ENCODE measurements at places on chromosomes 12 and 14. TPM values are rescaled to one million over a fixed set of nuclear protein-coding genes. Genes with fewer than 3 reads are reported as not detected.

DNA sequence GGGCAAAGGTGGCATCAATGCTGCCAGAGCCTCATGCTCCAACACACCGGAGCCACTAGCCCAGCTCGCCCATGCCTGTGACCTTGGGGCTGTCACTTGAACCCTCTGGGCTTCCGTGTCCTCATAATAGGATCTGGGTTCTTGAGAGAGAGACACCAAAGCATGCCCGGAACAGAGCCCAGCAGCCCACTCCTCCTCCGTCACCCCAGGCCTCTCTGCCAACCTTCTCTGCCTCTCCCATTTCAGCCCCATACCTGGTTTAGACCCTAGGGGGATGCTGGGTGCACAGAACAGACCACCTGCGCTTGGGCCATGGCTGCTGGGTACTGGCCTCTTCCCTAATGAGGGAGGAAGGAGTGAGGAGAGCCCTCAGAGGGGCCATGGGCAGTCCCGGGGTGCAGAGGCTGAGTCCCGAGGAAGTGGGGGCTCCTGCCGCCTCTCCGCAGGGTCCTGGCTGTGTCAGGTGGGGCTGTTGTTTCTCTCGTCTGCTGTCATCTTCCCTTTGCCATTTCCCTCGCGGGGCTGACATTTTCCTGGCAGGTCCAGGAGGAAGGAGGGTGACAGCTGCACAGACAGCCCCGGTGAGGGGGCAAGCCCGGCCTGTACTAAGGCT is 172.4 kb upstream of the RTL1 start:
- DNase-seq: peak; percentile 40

DNA sequence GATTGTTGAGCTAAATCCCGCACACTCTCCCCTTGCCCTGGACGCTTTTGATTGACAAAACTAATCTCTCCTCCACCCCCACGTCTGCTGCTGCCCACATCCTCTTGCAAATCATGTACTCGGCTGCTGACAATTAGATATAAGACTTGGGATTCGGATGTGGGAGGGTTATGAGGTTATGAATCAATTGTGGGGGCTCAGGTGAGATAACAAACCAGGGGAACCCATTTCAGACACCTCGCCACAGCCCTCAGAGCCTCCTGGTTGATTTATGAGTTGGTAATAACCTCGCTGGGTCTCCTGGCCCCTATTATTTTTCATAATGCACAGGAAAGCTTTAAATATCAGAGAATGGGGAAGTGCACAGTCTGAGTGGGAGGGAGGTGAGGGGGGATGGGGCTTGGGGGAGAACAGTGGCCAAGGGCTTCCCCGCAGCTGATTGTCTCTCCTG is 449.9 kb downstream of the DPF3 start:
- DNase-seq: peak; percentile 82

DNA sequence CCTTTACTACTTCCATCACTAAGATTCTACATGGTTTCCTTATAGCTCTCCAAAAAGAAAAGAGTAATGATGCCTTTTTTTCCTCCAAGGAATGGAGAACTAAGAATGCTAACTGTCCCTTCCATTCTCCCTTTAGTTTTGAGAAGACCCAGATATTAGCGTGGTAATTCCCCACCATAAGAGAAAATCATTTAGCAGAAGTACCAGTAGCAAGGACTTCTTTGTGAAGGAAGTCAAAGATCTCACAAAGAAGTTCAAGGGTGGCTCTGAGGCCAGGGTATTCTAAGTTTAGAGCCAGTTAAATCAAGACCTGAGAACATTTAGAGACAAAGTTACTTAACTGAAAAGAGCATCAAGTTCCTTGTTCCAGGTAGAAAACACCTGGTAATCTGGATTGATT is 7.3 kb downstream of the USP15 start:
- DNase-seq: no peak

DNA sequence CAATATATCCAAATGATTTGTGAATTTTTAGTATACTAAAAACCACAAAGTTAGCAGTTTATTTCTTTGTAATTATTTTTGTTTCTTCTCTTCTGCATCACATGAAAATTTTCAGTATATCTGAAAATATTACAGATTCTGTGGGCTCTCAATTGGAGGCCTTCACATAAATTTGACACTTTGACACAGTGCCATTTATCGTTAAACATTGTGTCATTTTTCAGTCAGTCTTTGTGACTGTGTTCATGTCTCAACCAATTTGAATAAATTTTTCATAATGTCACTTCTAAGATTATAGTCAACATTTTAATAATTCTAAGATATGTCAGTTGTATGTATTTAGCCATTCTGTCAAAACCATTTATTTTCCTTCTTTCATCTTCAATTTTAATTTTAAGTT is 1303.0 kb downstream of the LRFN5 start:
- DNase-seq: no peak

GRCh38 chr12:62934799-62935674 is at the start of gene PPM1H:
PPM1H (minus strand) TSS chr12:62935150; CDS start chr12:62934736, 414 bp downstream.
- DNase-seq: peak; percentile 54

- DNase-seq: no peak
These were observed at the start of gene GPR132 for GRCh38 chr14:105065280-105066228. GPR132 (minus strand) TSS chr14:105065430; CDS start chr14:105055420, 10,010 bp downstream.

DNA sequence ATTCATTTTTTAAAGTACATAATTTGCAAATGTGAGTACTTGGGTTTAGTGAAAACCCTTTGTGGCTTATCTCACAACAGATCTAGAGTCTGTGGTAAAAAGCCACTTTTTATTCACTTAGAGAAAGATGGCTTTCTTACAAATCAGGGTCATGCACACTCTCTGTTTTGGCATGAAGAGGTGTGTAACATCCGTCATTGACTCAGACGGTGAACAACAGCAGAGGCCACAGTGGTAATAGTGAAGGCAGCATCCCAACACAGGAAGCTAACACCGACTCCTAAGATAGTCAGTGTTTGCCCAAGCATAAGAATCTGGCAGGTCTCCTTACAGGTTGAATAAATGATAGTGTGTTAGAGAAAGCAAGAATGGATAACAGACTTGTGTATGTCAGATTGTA is 593.0 kb downstream of the SOX5 start:
- DNase-seq: no peak

DNA sequence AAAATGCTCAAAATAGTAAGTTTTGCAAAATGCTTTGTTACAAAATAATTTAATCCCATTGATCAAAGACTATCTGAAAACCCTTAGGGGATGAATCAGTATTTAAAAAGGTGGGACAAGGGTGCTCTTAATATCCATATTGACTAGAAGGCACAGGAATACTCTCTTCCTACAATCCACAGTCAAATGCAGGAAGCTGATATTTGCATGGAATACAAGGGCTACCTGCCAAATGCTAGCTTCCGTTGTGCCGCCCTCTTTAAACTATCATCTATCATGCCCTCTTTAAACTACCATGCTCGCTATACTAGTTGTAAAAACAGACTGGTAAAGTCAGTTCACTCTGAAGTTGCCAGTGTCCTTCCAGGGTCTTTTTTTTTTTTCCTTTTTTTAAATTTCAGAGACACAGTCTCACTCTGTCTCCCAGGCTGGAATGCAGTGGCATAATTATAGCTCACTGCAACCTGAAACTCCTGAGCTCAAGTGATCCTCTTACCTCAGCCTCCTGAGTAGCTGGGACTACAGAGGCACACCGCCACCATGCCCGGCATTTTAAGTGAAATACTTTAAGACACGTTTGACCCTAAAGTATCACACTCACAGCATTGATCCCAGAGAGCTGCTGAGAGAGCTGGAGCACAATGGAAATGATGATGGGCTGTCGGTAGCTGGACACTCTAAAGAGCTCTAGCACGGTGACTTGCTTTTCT is 6.7 kb downstream of the SLC2A3 start:
- DNase-seq: no peak

DNA sequence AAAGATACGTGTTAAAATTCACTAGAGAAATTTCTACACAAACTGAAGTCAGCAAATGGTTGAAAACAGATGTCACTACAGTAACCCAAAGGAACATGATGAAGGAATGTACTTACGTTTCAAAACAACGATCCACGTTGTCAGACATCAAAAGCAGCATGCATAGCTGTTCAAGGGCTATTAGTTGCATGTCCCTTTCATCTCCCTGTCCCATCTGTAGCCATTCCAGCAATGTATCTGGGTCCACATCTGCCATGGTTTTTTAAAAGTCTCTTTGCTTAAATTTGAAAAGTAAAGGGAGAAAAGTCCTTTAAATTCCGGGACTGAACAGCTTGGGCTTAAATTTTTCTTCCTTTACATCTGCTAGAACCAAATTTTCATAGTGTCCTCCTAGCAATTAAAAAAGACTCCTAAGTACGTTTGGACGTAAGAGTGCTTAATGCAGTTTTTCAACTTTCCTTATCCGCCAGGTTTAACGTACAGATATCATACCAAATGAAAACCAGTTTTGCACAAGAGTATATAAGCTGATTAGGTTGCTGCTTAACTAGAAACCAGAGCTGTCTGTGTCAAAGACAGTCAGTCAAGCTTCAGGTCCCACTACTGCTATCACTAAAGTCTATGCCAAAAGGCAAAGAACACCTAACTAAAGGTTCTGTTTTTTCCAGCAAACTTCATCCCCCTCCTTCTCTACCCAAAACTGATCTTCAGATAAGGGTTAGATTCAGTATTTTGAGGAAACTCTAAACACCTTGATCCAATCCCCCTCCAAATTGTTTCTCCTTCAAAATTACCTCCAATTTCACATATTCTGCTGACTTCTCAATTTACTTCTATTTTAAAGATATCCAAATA is 1.7 kb downstream of the HECTD1 start:
- peak; percentile 61 for DNase-seq

GRCh38 chr12:57110104-57111030 is 795 bp downstream of the STAT6 start:
- DNase-seq: peak; percentile 85

GRCh38 chr14:83611906-83612390 is 1918.0 kb upstream of the FLRT2 start:
- DNase-seq: no peak

The SNX6 gene
- total RNA-seq: 48.7 TPM

The HOXC12 gene
- total RNA-seq: not detected

The TAC3 gene
- not detected for total RNA-seq

The KRT74 gene
- not detected for total RNA-seq

The COCH gene
- 33.7 TPM for total RNA-seq

The MVK gene
- 14.7 TPM for total RNA-seq
